Fibroblast of the aortic adventitia (primary cell): ENCODE measurements at places on chromosomes 4 and X. TPM values are rescaled to one million over a fixed set of nuclear protein-coding genes. Genes with fewer than 3 reads are reported as not detected.

SPIN4 gene
- total RNA-seq: 3.1 and 13.3 TPM in 2 replicates

SPRY1 gene
- 33.0 and 44.2 TPM in 2 replicates for total RNA-seq

MAGEA4 gene
- not detected in 2 replicates for total RNA-seq

CLIC2 gene
- total RNA-seq: 12.6 and 104 TPM in 2 replicates

SLC16A2 gene
- 5.9 and 28.5 TPM in 2 replicates for total RNA-seq

SMIM10 gene
- total RNA-seq: 5.0 and 6.6 TPM in 2 replicates

KIAA1210 gene
- not detected in 2 replicates for total RNA-seq

COX7B2 gene
- not detected in 2 replicates for total RNA-seq

GYPB gene
- total RNA-seq: not detected in 2 replicates

TMEM144 gene
- total RNA-seq: 5.6 and 8.3 TPM in 2 replicates

IQCM gene
- total RNA-seq: 0.16 and 0.27 TPM in 2 replicates

SYP gene
- 0.16 and 0.18 TPM in 2 replicates for total RNA-seq

SNX12 gene
- 61.7 and 64.1 TPM in 2 replicates for total RNA-seq

PALLD gene
- 15.5 and 52.1 TPM in 2 replicates for total RNA-seq

CTAG2 gene
- total RNA-seq: not detected in 2 replicates

FAM53A gene
- total RNA-seq: 1.6 and 2.5 TPM in 2 replicates

PPARGC1A gene
- total RNA-seq: 0.81 and 15.9 TPM in 2 replicates

SSX4B gene
- not detected in 2 replicates for total RNA-seq

ZGRF1 gene
- 16.5 and 26.1 TPM in 2 replicates for total RNA-seq

MRPL1 gene
- 36.7 and 78.7 TPM in 2 replicates for total RNA-seq

EREG gene
- 15.0 TPM in 1 of 2 replicates, not detected in the other for total RNA-seq
